ENCODE measurements at places on chromosomes 6 and 20.

DNA sequence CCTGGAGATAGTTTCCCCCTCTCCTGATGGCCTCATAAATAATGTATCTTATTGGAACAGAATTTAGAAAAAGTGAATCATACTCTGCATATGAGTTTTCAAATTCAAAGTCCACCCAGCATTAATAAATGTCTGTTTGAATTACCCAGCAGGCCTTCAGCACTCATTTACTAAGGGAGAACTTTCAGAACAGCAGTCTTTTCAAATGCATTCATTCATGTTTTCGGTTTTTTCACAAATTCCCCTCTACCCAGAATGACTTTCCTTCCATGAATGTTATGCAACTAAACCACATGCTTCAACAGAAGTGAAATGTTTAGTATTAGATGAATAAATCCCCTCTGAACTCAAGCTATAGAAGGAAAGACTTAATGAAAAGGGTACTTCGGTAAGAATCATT is 92.4 kb downstream of the RTN4IP1 start:
- DNase-seq = no peak

DNA sequence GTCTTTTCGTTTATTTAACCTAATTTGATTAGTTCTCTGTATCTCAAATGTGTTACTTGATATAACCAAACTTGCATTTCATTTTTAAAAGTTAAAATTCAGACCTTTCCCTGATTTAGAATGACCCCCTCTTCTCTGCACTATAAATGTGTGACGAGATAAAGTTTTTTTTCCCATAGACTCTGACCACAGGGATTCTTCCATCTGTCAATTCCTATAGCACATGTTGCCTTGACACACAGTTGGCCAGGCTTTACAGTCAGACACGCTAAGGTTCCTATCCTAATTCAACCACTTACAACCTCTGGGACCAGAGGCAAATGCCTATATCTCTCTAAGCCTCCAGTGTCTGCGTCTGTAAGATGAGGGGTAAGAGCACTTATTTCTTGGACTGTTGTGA is 40.6 kb downstream of the KCNS1 start:
- DNase-seq = no peak

- no peak for DNase-seq
Observed at GRCh38 chr6:19841181-19841580, 4.0 kb downstream of the ID4 start.

DNA sequence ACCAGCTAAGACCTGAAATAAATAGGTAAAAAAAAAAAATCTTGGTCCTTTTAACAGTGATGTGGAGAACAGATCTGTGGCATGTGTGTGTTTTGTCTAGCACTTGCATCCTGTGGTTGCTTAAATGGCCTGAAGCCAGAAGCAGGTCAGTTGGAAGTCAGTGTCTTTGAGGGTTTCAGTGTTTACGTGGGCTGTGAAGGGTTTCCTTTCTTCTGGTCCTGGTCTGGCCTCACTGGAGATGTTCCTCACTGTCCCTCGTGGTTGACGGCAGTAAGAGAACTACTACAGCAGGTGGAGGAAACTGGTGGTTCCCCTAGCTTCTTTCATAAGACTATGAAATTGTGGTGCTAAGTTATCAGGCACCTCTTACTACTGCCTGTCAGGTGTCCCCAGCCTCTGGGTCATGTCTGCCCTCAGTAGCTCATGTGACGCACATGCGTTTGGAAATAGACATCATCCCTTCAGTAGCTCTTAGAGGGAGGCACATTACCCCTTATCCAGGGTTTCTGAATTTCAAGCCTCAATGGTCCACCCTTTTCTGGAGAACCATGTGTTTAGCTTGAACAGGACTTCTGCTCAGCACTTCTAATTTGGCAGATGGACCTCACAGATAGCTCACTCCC is 59.4 kb upstream of the SCP2D1 start:
- DNase-seq = peak; percentile 57

DNA sequence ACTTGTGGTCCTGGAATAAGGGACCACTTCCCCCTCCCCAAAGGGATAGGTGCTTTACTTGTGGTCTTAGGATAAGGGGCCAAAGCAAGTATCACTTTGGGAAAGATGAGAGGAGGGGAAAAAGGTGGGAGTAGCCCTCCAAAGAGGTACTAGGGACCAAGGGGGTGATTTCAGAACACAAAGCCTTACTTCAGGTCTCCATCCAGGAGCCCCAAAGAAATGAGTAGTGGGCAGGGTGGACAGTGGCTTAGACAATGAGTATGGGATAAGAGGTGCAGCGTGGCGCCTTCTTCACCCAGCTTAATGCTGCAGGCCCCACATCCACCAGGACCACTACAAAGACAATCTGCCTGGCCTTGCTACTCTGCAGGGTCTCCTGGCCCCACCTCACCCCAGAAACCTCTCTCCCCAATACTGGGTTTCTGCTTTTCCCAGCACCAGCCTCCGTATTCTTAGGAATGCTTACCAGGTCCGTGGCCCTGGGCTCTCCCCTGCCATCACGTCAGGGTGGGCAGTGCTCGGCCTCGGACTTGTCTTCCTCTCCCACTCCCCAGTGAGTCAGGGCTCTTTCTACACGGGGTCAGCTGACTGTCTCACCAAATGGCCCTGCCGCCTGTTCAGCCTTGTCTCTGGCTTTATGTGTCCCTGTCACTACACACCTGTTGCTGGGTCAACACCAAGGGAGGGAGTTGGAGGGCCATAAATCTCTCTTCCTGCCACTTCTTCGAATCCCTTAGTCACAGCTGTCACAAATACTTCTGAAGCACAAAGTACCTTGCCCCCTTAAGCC is 3.1 kb downstream of the NNAT start:
- DNase-seq = no peak

DNA sequence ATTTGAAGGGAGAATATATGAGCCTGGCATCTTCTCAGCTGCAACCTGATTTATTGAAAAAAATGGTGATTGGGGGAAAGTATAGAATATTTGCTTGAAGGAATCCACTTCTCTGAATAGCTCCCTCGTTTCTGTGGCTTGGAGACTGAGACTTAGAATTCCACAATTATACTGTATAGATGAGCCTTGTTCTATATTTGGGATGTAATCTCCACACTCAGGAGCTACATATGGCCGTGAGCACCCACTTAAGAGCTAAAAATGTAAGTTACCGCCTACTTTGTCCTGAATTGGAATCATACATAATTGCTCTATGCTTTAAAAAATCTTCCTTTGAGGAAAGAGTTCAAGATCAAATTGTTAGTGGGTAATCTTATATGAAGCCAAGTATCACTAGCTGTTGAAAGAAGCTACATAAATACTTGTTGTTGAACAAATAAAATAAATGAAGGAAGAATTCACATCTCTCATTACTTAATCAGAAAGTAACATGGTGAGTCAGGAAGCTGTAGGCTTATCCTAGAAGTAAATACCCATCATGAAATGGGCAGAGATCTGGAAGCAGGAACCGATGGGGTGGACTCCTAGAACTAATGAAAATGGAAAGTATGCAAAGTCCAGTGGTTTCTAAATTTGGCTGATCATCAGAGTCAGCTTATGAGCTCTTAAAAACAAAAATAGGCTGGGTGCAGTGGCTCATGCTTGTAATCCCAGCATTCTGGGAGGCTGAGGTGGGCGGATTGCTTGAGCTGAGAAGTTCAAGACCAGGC is 254.3 kb downstream of the SOX4 start:
- DNase-seq = no peak

DNA sequence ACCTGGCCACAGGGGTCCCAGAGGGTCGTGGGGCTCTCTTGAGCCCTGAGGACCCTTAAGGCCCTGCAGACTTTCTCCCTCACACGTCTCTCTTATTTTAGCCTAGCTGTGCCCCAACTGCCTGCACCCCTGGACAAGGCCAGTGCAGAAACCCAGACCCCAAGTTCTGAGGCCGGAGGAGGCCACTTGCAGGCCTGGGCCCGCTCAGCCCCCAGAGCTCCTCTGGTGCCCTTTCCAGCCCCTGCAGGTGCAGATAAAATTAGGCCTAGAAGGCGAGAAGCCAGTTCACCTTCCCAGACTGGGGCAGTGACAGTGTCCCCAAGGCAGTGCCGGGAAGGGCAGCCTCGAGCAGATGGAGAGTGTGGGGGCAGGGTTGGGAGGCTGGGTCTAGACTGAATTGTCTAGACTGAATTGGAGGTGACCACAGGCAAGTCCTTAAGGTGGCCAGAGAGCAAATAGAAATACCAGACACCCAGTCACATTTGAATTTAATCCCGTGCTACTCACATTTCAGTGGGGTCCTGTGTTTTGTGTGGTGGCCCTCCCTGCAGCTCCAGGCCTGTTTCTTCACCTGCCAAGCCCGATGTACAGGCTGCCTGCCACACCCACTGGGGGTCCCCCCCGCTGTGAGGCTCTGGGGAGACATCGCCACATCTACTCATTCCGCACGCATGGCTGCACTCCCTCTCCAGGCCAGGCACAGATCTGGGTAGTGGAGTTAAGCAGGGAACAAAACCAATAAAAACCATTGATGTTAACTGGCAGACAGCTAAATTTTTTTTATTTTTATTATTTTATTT is 8.6 kb upstream of the IP6K3 start:
- DNase-seq = no peak
